Activated B cell treated with CpG ODN at 0.5 μM for 24 hours (primary cell): ENCODE measurements at places on chromosomes 16 and 17.

DNA sequence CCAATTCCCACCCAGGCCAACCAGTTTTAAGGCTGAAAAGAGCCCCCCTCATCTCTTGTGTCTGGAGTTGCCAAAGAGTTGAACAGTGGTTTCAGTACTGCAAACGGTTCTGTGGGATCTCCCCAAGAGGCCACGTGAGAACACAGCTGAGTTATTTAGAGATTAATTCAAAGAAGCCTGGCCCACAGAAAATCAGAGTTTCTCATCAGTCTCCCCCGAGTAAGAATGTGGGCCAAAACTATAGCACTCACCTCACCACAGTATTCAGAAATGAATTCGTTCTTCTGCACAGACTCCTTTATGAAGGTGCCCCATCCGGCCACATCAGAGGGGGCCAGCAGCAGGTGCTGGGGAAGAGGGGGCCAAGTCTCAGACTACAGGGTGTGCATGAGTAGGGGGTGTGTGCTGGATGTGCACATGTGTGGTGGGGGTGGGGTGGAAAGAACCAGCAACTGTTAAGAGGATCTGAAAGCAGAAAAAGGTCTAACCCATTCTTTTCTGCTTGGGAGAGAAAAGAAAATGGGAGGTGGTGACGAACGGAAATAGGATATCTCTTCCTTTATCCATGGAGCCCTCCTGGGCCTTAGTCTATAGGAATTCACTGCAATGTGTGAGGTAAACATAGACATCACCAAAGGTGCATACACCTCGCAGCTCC is 22.6 kb downstream of the CNTNAP1 start:
- no peak for DNase-seq

DNA sequence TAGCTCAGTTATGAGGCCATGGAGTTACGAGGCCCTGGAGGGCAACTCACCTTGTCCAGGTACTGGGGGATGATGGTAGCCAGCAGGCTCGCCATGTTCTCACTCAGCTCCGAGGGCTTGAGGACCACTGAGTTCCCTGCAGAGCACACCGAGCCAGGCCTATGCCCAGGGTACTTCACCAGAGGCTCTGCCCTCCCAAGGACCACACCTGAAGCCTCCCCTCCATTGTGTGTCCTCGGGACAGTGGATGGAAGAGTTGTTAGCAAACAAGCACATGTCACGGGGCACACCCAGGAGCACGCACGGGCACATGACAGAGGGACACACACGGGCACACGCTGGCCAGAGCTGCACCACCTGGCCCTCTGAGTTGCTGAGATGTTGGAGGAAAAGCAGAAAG is 5.6 kb downstream of the ALDH3A1 start:
- DNase-seq = no peak

- DNase-seq = no peak
Observed at GRCh38 chr17:44909681-44910144, 5.6 kb downstream of the GFAP start.

- no peak for DNase-seq
Observed at GRCh38 chr17:81863833-81864768, 3.8 kb upstream of the P4HB start.

GRCh38 chr16:84926462-84926861 is 84.9 kb downstream of the ZDHHC7 start:
- DNase-seq = no peak

- DNase-seq = no peak
Observed at GRCh38 chr16:61887903-61888302, 148.3 kb downstream of the CDH8 start.

DNA sequence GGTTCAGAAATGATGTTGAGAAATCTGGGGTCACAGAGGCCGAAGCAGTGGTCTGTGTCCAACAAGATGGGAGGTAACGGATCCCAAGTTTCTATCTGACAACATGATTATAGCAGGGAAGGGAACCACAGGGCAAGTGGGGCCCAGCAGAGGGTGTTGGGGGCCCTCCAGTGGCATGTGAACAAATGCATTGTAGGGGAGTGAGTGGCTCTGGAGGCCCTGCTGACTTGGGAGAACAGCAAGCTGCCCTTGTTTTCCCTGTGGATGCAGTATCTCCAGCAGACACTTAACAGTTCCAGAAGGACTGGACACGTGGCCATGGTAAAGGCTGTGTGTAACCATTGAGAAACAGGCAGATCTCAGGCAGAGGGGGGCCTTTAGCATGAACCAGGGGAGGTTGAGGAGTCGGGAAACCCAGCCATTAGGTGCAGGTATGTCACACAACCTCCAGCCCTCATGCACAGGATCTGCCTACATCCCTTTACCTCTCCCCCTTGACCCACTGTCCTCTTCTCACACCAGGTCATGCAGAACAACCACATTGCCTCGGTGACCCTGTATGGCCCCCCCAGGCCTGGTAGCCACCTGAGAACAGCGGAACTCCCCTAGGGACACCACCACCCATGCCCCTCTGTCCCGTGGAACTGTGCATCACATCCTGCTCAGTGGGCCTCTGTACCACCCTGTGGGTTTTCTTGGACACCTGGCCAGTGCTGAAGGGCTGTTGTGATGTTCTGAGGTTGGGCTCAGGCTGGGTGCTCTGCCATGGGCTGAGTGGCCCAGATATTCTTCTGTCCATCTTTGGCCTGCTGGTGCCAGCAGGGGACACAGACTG is 4.1 kb downstream of the B3GNT9 start:
- no peak for DNase-seq

DNA sequence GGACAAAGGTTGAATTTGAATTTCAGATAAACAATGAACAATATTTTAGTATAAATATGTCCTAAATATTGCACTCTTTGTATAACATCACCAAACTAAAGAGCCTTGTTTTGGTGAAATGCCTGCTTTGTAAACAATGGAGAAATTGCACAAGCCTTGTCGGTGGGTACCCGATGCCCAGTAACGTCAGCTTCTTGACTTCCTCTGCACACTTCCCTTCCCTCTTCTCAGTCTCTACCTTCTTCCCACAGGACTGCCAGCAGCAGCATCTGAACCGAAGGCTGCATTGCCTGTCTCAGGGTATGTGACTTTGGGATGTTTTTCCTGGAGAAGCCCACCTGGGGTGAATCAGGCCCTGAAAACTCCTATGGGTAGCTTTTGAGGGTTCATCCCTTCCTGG is 113.9 kb downstream of the UTP18 start:
- no peak for DNase-seq

GRCh38 chr17:72351884-72352346 is 231.1 kb downstream of the SOX9 start:
- no peak for DNase-seq

DNA sequence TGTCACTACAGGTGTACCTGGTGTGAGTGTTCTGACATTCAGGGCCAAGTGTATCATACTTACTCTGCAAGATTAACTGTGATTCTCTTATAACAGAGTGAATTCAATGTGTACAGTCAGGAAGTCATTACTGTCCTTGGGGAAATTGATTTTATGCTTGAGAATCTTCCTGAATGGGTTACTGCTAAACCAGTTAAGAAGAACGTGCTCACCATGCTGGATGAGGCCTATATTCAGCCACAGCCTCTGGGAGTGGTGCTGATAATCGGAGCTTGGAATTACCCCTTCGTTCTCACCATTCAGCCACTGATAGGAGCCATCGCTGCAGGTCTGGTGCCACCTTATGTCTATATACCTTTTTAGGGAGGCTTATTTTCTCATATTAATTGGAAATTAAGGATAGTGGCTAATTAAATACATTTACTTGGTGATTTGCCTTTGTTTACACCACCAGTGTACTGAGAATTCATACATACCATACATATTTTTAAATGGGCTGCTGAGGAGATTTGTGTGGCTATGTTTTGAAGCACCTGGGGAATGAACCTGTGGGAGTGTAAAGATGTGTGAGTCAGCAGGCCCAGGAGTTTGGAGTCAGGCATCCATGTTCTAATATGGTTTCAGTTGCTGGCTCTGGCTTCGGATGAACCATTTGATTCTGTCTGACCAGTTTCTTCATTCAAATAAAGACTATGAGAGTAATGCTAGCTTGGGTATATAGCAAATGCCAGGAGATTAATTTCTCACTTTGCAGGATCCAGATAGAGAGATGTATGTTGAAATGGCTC is 3.1 kb downstream of the ALDH3A2 start:
- DNase-seq = no peak

DNA sequence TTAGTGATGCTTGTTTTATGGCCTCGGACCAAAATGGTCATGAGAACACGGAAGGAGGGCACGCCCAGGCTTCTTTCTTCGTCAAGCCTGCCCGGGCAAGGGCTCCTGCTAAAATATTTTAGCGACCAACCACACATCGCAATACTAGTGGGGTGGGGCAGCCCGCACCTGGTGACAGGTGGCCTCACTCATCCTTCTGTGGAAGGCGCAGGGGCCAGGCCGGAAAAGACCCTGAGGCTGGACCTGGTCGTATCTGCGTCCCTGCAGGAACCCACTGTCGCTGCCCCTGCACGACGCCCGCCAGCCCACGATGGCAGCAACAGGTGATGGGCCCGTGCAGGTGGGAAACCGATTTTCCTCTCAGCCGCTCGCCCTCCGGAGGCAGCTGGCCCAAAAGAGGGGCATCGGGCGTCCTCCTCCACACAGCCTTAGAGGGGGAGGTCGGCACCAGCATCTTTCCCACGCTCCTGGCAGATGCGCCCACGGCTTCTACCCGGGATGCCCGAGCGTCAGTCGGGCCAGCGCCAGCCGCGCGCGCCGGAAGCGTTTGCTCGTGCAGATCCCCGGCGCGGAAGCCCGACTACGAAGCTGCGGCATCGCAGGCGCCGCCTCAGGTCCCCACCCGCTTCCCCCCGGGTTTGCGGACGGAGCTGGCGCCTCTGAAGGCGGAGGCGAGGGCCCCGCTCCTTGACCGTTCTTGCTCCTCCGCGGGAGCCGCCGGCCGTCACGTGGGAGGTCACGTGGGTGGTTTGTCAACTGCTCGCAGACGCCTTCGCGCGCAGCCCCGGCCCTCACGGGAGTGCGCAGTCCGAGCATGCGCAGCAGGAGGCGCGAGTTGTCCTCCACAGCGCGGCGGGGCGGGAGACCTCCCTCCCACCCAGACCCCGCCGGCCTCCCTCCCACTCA is 22.8 kb upstream of the FOXK2 start:
- peak; percentile 93 for DNase-seq

GRCh38 chr16:27285676-27286196 is 17.2 kb upstream of the NSMCE1 start:
- DNase-seq = no peak

- DNase-seq = no peak
Observed at GRCh38 chr17:67164302-67164701, 80.7 kb downstream of the HELZ start.

- DNase-seq = no peak
Observed at GRCh38 chr17:2871205-2871604, 75.0 kb downstream of the RAP1GAP2 start.

DNA sequence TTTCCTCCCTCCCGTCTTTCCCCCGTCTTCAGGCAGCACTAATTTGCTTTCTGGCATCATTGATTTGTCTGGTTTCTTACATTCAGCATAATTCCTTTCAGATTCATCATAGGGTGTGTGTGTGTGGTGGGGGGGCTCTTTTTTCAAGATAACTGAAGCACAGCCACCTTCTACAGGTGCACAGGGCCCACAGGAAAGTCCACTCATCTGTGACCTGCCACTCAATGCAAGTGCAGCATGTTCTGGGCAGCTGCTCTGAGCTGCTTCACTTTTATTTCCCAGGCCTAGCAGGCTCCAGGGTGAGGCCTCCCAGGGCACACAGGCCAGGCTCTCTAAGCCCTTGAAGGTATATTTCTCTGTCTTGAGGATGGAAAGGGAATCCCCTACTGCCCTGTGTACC is 35.2 kb upstream of the MYH10 start:
- DNase-seq = no peak

DNA sequence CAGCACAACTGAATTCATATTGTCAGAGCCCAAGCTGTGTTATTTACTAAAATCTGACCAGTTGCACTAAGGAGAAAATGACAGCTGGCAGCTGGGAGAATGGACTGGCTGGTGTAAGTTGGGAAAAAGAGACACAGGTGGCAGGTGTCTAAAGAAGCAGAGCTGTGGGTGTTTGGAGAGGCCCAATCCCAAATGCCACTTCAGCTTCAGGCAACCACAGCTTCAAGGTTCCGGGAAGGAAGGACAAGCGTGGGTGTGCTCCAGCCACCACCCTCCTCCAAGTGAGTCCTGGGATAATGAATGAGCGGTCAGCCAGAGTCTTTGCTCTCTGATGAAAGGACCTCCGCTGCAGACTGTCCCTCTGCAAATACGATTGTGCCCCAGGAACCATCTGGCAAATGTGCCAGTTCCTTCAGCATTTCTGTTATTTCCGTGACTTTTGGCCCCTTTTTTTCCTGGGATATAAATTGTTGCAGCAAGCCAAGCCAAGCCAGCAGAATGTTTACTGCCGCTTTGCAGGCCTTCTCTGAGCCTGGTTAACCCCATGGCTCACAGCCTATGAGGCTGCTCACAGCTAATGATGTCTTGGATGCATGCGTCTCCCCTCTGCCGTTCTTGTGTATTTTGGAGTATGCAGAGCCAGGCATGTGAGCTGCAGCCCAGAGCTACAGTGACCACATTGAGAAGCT is 9.5 kb upstream of the RHBDL3 start:
- no peak for DNase-seq

DNA sequence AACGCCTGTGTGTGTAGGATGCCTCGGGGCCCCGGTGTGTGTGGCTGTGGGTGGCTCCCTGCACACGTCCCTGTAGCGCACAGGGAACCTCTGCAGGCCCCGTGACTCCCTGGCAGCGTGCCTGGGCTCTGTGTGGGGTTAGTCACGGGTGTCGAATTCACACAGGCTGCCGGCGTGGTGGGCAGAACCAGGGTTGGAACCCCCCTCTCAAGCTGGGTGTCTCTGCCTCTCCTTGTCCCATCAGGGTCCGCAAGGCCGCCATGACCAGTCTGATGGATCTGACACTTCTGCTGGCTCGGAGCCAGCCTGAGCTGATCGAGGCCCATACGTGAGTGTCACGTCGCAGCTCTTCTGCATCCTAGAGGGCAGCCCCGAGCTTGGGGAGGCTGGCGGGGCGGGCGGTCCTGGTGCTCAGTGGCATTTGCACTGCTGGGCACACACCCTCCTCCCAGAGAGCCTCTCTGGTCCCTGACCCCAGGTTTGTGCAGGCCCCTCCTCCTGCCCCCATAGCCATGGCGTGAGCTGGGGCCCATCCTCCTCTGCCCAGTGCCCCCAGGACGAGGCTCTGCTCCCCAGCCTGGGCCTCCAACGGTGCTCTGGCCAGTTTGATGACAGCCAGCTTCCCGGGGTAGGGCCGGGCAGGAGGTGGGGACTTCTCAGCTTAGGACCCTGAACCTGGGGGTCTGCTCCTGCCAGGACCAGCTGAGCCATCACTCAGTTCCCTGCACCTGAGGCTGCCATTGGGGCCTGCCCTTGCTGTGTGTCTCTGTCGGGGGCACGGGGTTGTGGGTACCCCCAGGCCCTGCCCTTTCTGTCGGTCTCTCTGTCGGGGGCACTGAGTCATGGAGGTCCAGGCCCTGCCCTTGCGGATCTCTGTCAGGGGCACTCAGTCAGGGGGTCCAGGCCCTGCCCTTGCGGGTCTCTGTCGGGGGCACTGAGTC is 88.1 kb upstream of the ZNF750 start:
- DNase-seq = no peak
